Stimulated activated CD4-positive, alpha-beta T cell treated with anti-CD3 and anti-CD28 coated beads, Interleukin-1b, Interleukin-23, amount 100 ng/mL, for 48 hours (primary cell): ENCODE measurements at places on chromosomes 6 and 20.

DNA sequence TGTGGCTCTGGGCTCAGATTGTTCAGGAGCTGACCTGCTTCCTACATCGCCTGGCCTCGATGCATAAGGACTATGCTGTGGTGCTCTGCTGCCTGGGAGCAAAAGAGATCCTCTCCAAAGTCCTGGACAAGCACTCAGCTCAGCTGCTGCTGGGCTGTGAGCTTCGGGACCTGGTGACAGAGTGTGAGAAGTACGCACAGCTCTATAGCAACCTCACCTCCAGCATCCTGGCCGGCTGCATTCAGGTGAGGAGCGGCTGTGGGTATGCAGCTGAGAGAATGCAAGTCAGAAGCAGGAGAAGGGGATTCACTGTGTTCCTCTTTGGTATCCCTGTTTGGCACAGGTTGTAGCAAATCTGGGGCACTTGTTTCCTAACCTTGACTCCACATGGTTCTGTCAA lies 17.9 kb downstream of the CUL9 start:
- DNase-seq = no peak

GRCh38 chr20:57686931-57687652 lies 22.7 kb downstream of the PMEPA1 start:
- no peak for DNase-seq

- DNase-seq = no peak
Measured at GRCh38 chr6:54192993-54193392, 81.8 kb downstream of the MLIP start.

DNA sequence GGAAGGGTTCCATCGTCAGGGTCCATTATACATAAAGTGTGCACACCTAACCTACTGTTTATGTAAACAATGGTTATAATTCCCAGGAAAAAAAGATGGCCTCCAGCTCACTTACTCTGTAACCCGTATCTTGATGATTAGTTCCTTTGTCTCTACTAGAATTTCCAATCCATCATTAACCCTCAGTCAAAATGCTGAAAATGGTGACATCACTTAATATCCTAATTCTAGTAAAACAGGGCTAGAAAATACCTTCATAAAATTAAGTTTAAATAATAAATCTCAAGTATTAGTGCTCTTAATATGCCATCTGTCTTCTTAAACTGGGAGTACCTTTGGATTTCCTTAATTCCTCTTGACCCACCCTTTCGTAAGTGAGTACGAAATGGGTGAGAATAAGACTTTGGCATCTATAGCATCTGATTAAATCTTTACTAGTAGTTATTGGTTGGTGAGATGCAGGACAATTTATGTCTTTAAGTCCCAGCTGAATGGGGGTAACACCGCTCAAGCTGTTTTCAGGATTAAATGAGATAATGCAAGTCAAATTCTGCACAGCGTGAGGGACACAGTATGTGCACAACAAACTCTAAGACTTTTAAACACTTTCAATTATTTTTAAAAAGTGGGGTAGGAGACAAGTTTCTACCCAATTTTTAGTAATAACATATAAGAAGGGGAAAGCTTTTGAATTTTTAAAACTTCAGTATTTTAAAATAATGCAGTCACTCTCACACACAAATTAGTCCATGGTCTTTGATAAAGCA lies 1.6 kb downstream of the HMGN3 start:
- no peak for DNase-seq

GRCh38 chr6:33430991-33431879 lies 11.4 kb downstream of the SYNGAP1 start:
- peak; percentile 82 for DNase-seq

DNA sequence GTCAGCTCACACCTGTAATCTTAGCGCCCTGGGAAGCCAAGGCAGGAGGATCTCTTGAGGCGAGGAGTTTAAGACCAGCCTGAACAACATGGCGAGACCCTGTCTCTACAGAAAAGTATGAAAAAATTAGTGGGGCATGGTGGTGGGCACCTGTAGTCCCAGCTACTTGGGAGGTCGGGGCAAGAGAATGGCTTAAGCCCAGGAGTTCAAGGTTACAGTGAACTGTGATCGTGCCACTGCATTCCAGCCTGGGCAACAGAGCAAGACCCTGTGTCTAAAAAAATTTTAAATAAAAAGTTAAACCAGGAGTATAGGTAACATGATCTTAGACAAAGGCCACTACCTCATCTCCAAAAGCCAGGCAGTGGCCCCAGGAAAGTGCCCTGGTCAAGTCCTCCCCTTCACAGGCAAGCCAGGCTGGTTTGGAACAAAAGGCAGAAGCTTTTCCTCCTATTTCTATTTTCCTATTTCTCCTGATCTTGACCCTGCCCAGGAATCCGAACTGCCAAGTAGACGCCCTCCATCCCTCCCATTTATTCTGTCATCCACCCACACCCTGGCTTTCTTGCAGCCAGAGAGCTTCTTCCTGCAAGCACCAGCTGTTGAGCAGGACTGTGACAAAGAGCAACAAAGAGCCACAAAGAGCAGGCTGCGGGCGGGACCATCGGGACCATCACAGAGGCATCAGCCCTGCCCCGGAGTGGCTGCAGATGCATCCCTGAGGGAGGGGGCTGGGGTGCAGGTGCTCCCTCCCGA lies 149.9 kb upstream of the AFDN start:
- no peak for DNase-seq

GRCh38 chr6:121726596-121726995 lies 291.1 kb downstream of the GJA1 start:
- DNase-seq = no peak

GRCh38 chr20:64116016-64116415 lies 8.7 kb upstream of the NPBWR2 start:
- DNase-seq = no peak

DNA sequence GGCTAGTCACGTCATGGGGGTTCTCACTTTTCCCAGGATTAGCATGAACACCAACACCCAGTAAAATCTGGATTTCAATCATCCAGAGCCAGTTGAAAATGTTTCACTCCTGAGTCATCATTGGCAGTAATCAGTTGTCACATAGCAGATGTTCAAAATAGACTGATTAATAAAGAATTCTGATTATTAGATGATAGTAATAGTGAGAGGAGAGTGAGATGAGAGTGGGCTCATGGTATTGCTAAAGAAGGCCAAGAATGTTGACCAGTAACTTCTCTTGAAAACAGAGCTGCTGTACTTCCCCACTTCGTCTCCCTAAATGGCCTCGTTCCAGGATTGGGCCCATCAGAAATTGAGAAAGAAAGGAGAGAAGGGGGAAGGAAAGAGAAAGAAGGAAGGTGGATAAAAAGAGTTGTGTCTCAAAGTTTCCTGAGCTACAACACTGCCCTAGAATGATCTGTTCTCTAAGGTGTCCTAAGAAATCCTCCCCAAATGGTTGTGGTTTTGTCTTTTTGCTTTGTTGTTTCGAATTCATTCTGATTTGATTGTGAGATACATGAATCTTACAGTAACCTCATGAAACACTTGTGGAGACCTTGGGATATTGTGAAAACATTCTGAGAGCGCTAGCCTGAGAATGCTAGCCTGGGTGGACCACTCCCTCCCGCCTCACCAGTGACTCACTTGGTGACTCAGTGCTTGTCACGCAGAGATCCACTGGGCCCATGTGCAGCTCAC lies 502.2 kb upstream of the JARID2 start:
- DNase-seq = peak; percentile 94

DNA sequence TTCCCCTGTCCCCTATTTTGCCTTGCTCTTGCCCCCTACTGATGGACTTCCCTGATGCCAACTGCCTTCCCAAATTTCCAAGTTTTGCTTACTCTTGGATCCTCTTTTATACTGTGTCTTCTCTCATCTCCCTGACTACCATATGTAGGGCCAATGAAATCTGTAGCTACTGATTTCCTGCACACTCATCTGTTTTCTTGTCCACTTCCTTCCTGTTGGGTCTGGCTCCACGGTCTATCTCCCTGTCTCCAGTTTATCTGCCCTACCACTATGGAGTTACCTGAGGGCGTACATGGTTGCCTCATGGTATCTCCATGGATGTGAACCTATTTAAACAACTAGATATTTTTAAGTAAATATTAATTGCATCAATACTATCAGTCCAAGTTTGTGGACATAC lies 140.3 kb upstream of the MCHR2 start:
- DNase-seq = no peak

DNA sequence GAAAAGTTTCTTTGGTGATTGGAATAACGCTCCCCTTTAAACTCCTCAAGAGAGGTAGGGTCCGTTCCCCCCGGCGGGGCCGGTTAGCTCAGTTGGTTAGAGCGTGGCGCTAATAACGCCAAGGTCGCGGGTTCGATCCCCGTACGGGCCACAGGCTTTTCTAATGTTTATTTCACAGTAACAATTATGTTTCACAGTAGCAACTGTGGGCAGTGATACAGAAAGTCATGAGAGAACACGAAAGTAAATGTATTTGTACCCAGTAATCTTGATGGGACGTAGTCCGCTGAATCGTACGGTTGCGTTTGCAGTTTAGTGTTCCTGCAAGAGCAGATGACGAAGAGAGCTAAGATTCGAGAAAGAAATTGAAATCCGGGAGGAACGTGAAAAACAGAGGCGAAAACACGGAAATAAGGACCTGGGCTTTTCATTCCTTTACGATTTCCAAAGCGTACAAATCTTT lies 505.5 kb downstream of the PRIM2 start:
- no peak for DNase-seq

DNA sequence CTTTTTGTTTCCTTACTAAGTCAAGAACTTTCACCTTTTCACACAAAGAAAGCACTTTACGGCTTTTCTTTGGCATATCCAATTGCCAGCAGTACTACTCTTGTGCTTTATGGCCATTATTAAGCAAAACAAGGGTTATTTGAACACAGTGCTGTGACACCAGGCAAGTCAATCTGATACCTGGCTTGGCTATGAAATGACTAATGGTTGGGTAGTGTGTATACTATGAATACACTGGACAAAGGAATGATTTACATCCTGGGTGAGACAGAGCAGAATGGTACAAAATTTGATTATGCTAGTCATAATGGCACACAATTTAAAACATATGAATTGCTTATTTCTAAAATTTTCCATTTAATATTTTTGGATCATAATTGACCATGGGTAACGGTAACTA lies 22.1 kb upstream of the ADGRF1 start:
- no peak for DNase-seq

DNA sequence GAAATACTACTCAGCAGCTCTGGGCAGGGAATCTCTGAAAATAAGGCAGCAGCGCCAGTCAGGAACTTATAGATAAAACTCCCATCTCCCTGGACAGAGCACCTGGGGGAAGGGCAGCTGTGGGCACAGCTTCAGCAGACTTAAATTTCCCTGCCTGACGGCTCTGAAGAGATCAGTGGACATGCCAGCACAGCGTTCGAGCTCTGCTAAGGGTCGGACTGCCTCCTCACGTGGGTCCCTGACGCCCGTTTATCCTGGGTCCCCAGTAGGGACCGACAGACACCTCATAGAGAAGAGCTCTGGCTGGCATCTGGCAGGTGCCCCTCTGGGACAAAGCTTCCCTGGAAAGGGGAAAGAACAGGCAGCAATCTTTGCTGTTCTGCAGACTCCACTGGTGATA lies 59.0 kb downstream of the COL21A1 start:
- DNase-seq = no peak

DNA sequence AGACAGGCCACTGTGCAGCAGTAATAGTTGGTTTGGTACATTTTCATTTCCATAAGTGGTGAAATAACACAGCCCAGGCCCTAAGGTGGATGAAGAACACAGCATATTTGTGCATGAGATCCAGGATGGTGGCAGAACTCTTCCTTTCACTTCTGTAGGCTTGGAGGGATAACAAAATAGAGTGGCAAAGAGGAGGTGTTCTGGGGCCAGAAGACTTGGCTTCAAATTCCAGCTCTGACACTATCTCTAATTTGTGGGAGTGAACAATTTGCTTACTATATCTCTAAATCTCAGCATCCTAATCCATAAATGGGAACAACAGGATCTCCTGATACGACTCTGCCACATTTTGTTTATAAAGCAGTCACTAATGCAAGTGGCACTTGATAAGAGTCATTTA lies 111.7 kb upstream of the FAM184A start:
- DNase-seq = no peak

GRCh38 chr20:38272961-38273360 lies 12.4 kb upstream of the KIAA1755 start:
- no peak for DNase-seq

GRCh38 chr6:147065786-147066185 lies 138.4 kb upstream of the STXBP5 start:
- DNase-seq = no peak

GRCh38 chr6:45835721-45836437 lies 179.8 kb downstream of the CLIC5 start:
- no peak for DNase-seq

GRCh38 chr6:23533311-23533710 lies 592.7 kb upstream of the NRSN1 start:
- DNase-seq = no peak

- no peak for DNase-seq
Measured at GRCh38 chr20:62754122-62754990, 41.9 kb upstream of the MRGBP start.

GRCh38 chr20:50229156-50229607 lies 38.6 kb downstream of the CEBPB start:
- no peak for DNase-seq

- DNase-seq = peak; percentile 56
Measured at GRCh38 chr6:447381-448165, 56.0 kb downstream of the IRF4 start.

DNA sequence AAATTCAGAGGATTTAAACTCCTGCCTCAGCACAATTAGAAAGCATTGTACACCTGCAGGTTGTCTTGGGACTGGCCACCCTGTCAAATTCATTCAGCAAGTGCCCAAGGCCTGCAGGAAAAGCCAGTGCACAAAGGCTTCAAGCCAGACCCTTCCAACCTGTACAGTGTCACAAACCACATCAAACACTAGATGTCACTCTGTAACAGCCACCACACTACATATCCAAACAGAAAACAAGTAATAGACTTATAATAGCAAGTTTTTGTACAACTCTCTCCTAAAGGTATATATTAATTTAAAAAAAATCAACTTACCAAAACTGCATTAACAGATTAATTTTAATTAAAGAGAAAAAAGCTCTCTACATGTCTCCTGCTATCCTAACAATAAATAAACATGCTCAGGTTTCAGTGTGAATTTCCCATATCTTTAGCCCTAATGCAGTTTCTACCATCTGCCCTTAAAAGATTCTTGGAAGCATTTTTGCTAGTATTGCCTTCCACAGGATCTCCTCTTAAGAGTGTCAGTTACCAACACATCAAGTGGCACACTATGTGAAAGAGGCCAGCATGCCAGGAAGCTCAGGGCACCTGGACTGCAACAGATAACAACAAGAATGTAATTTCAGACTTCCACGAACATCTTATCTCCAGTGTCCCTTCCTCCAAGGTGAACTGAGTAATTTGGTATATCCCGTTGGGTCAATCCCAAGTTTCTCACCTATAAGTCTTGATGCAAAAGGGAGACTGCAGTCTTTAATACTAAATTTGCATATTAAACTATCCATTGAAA lies 47.5 kb downstream of the RALGAPA2 start:
- DNase-seq = no peak

DNA sequence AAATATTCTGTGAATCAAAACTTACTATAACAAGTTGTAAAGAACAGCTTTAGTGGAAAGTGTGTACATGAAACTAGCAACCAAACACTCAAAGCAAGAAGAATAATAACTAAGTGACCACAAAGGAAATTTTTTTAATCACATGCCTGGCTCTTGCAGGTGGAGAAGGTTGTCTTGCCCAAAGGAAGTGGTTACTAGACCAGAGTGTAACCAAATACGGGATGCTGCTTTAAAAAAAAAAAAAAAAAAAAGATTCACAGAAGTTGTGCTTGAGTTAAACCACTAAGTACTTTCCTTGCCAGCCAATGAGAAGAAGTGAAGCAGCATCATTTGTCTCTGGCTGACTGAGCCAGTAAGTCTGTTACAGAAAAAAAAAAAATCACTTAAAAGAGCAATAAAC lies 19.1 kb upstream of the HLA-DQB1 start:
- DNase-seq = no peak
